ENCODE measurements at places on chromosomes 5 and 9.

- DNase-seq: no peak
Measured at GRCh38 chr5:178396796-178397720, 164.5 kb upstream of the PHYKPL start.

GRCh38 chr9:4811824-4812223 lies 19.1 kb downstream of the RCL1 start:
- DNase-seq: no peak

DNA sequence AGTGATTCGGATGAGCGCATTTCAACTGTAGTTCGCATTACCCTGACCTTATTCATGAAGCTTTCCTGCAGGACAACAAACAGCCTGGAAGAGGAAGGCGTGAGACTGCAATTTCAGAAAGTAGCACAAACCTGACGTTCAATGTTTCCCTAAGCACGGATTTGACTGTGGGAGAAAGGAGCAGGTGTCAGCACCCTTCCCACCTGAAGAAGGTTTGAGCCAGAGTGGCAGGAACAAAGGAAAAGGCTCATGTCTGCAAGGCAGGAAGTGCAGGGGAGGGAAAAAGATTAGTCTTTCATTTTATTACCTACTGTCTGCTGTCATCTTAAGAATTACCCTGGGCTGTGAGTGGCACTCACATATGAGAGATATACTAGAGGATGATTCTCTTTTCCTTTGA lies 114.0 kb downstream of the MED10 start:
- no peak for DNase-seq

- DNase-seq: peak; percentile 58
Measured at GRCh38 chr9:88387552-88388202, 567 bp upstream of the SPIN1 start.

DNA sequence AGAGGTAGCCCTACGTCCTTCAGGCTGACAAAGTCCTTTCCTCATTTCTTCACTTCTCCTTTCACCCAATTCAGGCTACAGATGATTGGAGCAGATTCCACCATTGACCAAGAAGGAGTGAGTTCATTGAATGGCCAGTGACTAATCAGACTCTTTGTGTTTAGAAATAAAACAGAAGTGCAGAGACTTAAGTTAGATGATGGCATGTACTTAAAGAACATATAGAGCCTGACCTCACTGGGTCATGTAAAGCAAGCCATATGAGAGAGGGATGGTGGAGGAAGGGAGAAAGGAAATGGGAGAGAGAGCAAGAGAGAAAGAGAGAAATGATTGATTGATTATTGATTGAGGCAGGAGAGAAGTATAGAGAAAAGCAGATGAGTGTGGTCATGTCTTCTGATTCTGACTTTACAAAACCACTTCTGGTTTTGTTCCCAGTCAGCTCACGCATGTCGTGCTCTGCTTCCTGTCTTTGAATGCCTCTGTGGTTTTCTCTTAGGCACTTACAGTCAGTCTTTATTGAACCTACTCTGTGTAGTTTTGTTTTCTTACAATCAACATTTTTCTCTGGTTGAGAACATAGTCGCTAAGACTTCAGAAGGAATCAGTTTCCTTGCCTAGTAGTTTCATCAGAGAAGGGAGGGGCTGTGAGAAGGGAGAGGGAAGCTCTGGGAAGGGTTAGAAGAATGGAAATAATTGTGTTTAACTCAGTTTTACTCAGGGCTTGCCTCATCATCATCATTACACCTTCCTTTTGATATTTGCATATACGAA lies 149.2 kb upstream of the KLF9 start:
- DNase-seq: no peak

All from renal cortex interstitium (tissue), 15 donors.